Dermis microvascular lymphatic vessel endothelial cell (primary cell): ENCODE measurements at places on chromosomes 7 and 10. TPM values are rescaled to one million over a fixed set of nuclear protein-coding genes. Genes with fewer than 3 reads are reported as not detected.

TMEM225B gene
- total RNA-seq: 0.13 and 0.25 TPM in 2 replicates

PIK3CG gene
- 3.6 and 4.4 TPM in 2 replicates for total RNA-seq

DNA sequence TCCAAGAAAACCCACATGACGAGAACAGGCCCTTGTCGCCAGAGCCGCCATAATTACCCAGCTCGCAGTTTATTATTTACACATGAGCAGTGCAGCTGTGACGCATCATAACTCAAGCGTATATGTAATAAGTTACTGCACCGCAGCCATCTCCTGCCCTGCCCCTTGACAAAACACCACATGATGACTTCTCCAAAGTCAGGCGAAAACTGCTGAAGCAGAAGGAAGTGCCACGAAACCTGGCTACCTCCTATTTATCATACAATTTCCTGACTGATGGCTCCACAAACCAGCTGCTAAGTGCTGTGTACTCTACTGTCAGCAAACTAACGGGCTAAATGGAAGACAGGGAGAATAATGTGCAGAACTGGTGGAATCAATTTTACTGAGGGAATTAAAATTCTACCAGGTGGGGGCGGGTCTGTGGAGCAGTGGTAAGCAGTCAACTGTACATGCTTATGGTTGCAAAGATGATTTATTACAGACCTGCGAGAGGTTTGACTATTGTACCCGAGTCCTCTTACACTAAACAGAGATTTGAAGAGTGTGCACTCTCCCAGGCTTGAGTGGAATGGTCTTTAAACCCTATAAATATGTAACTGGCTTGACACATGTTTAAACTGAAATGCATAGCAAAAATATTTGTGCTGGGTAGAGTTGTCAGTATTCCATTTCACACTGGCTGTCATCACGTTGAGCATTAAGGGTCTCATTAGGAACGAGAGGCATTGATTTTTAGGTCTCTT, 156.0 kb downstream of the GLI3 start:
- DNase-seq: no peak

GRCh38 chr7:129781928-129782817, 170.6 kb downstream of the UBE2H start:
- DNase-seq: no peak

GAD2 gene
- not detected in 2 replicates for total RNA-seq

AKR1D1 gene
- total RNA-seq: not detected in 2 replicates

GRCh38 chr10:73517166-73517888, 21.5 kb upstream of the PPP3CB start:
- peak; percentile 72 for DNase-seq

DNA sequence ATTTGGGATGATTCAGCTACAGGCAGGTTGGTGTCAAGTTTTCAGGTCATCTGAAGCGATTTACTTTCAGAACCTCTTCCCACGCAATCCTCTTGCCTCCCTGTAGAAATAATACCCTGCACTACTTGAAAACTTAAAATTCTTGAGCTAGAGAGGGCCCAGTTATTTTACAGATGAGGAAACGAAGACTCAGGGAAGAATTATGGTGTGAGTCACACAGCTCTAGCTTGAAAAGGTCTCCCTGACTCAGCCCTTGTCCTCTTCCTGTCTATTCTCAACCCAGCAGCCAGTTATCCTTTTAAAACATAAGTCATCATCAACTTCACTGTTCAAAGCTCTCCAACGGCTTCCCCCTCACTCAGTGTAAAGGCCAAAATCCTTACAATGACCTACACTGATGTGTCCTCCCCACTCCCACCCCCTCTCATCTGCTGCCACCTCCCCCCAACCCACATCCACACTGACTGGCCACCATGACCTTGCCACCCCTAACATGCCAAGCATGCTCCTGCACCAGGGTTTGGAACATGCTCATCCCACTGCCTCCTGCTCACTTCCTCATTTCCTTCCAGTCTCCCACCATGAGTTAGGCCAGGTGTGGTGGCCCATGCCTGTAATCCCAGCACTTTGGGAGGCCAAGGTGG, 3.4 kb downstream of the DNMBP start:
- peak; percentile 95 for DNase-seq

RAMP3 gene
- total RNA-seq: 32.3 and 213 TPM in 2 replicates
